Adrenal gland (tissue), 19 donors: ENCODE measurements at places on chromosomes 13 and 19. TPM values are rescaled to one million over a fixed set of nuclear protein-coding genes. Genes with fewer than 3 reads are reported as not detected.

The CCL25 gene
- total RNA-seq, result not detected

GRCh38 chr19:41548954-41549688 is 26.8 kb upstream of the CEACAM21 start:
- DNase-seq, result no peak
- H3K27ac ChIP-seq, result peak overlapping the region; percentile 53
- H3K36me3 ChIP-seq, result no peaks in the 10 kb centered on the region
- H3K4me1 ChIP-seq, result no peaks in the 10 kb centered on the region
- H3K4me3 ChIP-seq, result peak overlapping the region; percentile 3

The LRRC8E gene
- total RNA-seq, result 11.0 TPM

DNA sequence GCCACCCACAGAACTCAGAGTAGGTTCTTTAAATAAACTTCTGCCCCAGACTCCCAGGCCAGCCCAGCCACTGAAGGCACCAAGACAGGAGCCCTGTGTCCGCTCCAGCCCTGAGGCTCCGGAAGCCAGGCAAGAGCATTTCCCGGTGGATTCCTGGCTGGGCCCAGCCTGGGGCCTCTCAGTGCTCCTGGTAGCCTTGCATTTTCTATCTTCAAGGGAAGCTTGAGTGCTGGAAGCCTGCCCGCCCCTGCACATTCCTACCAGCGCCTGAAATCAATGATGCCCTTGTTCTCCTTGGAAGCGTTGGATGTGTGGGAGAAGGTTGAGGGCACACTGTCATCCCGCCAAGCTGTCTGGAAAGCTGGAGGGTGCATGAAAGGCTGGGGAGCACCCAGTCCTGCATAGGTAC is 70.3 kb downstream of the ALOX5AP start:
- H3K27me3 ChIP-seq, result no peaks in the 10 kb centered on the region
- no peak overlapping the region for H3K4me3 ChIP-seq
- DNase-seq, result peak; percentile 69
- peaks cover 33% of the 10 kb centered on the region for H3K4me1 ChIP-seq
- no peak overlapping the region for H3K27ac ChIP-seq

DNA sequence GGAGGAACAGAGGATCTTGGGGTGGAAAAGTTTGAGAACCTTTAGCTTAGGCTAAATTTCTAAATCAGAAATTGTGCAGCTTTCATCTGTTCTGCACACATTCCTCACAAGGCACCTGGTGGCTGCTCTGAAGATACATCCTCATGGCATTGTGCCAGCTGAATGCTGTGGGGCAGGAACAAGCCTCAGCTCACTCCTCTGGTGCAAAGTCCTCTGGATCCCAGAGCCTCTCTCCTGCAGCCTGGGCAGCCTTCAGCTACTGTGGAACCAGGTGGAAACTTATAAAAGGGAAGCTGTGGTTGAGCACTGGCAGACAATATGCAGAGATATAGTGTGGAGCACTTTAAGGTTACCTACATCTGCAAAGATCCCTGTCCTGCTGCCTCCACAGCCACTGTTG is 72.3 kb downstream of the KCTD12 start:
- H3K27ac ChIP-seq, result no peak overlapping the region
- H3K4me1 ChIP-seq, result no peaks in the 10 kb centered on the region
- DNase-seq, result no peak
- H3K36me3 ChIP-seq, result no peaks in the 10 kb centered on the region

The BEST2 gene
- not detected for total RNA-seq

- peaks cover 6% of the 10 kb centered on the region for H3K4me1 ChIP-seq
- no peak overlapping the region for H3K27ac ChIP-seq
- H3K4me3 ChIP-seq, result no peak overlapping the region
Observed at GRCh38 chr13:98456413-98456845, 120.5 kb downstream of the STK24 start.

DNA sequence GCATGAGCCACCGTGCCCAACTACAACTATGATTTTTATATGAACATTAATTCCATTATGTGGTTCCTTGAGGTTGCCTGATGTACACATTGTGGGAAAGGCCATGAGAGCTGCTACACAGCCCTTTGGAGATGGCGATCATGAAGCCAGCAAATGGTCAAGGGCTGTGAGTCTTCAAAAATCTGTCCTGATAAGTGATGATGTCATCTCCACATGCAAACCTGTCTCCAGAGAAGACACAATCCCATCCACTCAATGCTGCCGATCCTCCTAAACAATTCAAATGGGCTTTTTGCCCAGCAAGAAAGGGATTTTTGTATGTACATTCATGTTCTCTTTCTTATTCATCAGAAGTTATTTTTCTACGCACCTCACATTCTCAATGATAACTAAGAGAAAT is 17.6 kb downstream of the SIGLEC7 start:
- no peak overlapping the region for H3K4me3 ChIP-seq
- DNase-seq, result no peak
- H3K27ac ChIP-seq, result no peak overlapping the region
- H3K27me3 ChIP-seq, result no peaks in the 10 kb centered on the region

DNA sequence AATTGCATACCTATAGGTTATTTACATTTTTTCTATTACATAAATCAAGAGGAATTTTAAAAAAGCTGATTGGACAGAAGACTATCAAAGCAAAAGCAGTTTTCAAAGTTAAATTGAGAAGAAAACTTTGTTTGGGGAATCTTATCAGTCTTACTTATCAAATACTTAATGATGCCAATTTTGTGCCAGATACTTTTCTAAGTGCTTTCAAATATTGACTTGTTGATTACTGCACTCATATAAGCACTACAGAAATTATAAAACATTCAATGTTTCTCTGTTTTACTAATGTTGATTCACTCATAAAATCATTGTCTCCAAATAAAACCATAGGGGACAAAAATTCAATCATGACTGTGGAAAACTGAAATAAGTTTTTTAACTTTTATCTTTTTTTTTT is 36.2 kb downstream of the PCDH9 start:
- no peaks in the 10 kb centered on the region for H3K4me1 ChIP-seq
- no peaks in the 10 kb centered on the region for H3K36me3 ChIP-seq
- DNase-seq, result no peak
- no peaks in the 10 kb centered on the region for H3K27me3 ChIP-seq
- H3K27ac ChIP-seq, result no peak overlapping the region
- no peak overlapping the region for H3K4me3 ChIP-seq

GRCh38 chr19:16872728-16873127 is 16.1 kb upstream of the F2RL3 start:
- H3K36me3 ChIP-seq, result peaks cover 72% of the 10 kb centered on the region
- H3K4me3 ChIP-seq, result no peak overlapping the region
- DNase-seq, result no peak
- H3K27ac ChIP-seq, result no peak overlapping the region
- no peaks in the 10 kb centered on the region for H3K27me3 ChIP-seq

- H3K36me3 ChIP-seq, result no peaks in the 10 kb centered on the region
- H3K4me1 ChIP-seq, result no peaks in the 10 kb centered on the region
- no peak overlapping the region for H3K27ac ChIP-seq
Observed at GRCh38 chr13:36158611-36159010, 27.4 kb upstream of the DCLK1 start.

GRCh38 chr19:17943274-17944221 is 10.7 kb downstream of the CCDC124 start:
- H3K4me3 ChIP-seq, result no peak overlapping the region
- no peaks in the 10 kb centered on the region for H3K27me3 ChIP-seq
- DNase-seq, result peak; percentile 54
- peaks cover 14% of the 10 kb centered on the region for H3K4me1 ChIP-seq
- peak overlapping the region; percentile 8 for H3K27ac ChIP-seq

The MIER2 gene
- 13.1 TPM for total RNA-seq

DNA sequence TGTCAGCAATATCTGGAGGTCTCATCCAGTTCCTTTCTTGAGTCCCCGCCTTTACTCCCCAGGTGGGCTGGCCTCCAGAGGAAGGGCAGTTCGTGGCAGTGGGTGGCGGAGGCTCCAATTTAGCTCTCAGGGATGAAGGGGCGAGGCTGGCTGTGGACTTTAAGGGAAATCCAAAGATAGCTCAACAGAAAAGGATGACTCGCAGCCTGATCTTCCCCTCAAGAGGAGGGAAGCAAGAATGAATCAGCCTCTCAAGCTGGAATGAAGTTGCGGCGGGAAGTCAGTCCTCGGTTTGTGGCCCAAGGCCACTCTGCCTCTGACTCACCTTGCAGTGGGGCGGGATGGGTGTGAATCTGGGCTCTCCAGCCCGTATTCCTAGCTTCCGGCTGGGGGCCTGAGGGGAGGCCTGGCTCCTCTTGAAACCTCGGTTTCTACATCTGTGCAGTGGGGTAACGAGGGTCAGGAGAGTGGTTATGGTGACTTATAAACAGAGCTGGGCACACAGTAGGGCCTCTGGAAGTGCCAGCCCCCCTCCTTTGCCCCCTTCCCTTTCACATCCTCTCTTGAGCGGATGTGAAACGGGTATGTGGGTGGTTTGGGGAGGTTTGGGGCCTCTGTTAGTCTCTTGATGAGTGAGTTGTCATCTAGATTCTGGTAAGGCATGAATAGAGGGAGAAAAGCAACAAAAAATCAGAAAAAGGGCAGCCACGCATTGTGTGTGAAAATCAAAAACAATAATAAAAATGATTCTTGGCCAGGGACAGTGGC is 10.5 kb upstream of the SMG9 start:
- H3K27ac ChIP-seq, result peak overlapping the region; percentile 85
- peaks cover 24% of the 10 kb centered on the region for H3K4me1 ChIP-seq
- no peaks in the 10 kb centered on the region for H3K36me3 ChIP-seq
- peak; percentile 94 for DNase-seq
- no peak overlapping the region for H3K4me3 ChIP-seq
- no peaks in the 10 kb centered on the region for H3K27me3 ChIP-seq

- no peak overlapping the region for H3K27ac ChIP-seq
- no peak for DNase-seq
- no peaks in the 10 kb centered on the region for H3K27me3 ChIP-seq
- H3K4me3 ChIP-seq, result no peak overlapping the region
- H3K36me3 ChIP-seq, result no peaks in the 10 kb centered on the region
- H3K4me1 ChIP-seq, result no peaks in the 10 kb centered on the region
Observed at GRCh38 chr13:113616281-113616906, 31.8 kb downstream of the TFDP1 start.

- H3K27me3 ChIP-seq, result no peaks in the 10 kb centered on the region
- no peak for DNase-seq
- H3K4me1 ChIP-seq, result peaks cover 4% of the 10 kb centered on the region
- H3K36me3 ChIP-seq, result no peaks in the 10 kb centered on the region
Observed at GRCh38 chr19:5079071-5079774, 110.3 kb downstream of the KDM4B start.

GRCh38 chr19:49061445-49061844 is 3.2 kb downstream of the NTF4 start:
- H3K36me3 ChIP-seq, result no peaks in the 10 kb centered on the region
- no peak overlapping the region for H3K27ac ChIP-seq
- no peaks in the 10 kb centered on the region for H3K4me1 ChIP-seq
- H3K4me3 ChIP-seq, result no peak overlapping the region
- DNase-seq, result no peak

The JAK3 gene
- total RNA-seq, result 1.8 TPM

DNA sequence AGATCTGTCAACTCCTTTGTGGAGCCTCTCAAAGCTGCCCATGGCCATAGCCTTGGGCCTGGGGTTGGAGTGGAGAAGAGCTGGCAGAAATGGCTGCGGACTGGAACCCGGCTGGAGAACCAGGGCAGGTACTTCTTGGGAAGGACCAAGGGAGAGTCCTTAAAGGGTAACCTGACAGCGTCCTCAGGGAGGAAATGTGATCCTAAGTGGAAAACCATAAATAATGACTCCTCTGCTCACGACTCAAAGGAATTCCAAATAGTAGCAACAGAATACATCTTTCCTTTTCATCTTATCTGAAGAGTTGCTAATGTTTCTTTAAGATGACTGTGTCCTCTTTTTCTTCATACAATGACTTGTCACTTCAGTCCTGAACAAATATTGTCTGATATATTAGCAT is 41.0 kb downstream of the RAP2A start:
- no peak overlapping the region for H3K4me3 ChIP-seq
- peak overlapping the region; percentile 40 for H3K27ac ChIP-seq
- no peaks in the 10 kb centered on the region for H3K36me3 ChIP-seq
- H3K4me1 ChIP-seq, result no peaks in the 10 kb centered on the region
- no peak for DNase-seq

The WDR87 gene
- not detected for total RNA-seq

DNA sequence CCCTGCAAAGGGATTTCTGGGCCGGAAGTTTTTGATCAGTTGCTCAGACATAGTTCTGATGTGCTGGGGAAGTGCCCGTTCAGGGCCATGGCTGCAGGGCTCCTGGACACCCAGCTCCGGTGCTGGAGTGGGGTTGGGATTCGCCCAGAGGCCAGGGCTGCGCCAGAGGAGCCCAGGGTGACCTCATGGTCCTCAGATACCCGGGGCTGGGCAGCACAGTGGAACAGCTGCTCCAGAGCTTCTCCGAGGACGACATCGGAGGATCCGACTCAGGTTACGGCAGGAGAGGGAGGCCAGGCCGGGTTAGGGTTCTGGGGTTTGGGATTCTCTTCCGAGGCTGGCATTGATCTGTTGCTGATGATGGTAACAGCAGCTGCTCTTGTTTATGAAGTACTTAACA is 20.9 kb downstream of the CARM1 start:
- H3K27ac ChIP-seq, result no peak overlapping the region
- no peaks in the 10 kb centered on the region for H3K27me3 ChIP-seq
- DNase-seq, result no peak
- no peak overlapping the region for H3K4me3 ChIP-seq
- no peaks in the 10 kb centered on the region for H3K36me3 ChIP-seq
- peaks cover 15% of the 10 kb centered on the region for H3K4me1 ChIP-seq

The NUMBL gene
- 30.2 TPM for total RNA-seq

- peak; percentile 79 for DNase-seq
- H3K4me1 ChIP-seq, result peaks cover 3% of the 10 kb centered on the region
- H3K27me3 ChIP-seq, result no peaks in the 10 kb centered on the region
- H3K27ac ChIP-seq, result no peak overlapping the region
- H3K4me3 ChIP-seq, result no peak overlapping the region
- H3K36me3 ChIP-seq, result no peaks in the 10 kb centered on the region
Observed at GRCh38 chr19:5536337-5536894, 31.3 kb downstream of the TINCR start.

- H3K4me3 ChIP-seq, result no peak overlapping the region
- no peak for DNase-seq
- no peaks in the 10 kb centered on the region for H3K36me3 ChIP-seq
- no peak overlapping the region for H3K27ac ChIP-seq
- H3K27me3 ChIP-seq, result no peaks in the 10 kb centered on the region
- no peaks in the 10 kb centered on the region for H3K4me1 ChIP-seq
Observed at GRCh38 chr13:74204602-74205312, 70.6 kb upstream of the KLF12 start.
